ENCODE measurements at places on chromosomes 11 and 22.

DNA sequence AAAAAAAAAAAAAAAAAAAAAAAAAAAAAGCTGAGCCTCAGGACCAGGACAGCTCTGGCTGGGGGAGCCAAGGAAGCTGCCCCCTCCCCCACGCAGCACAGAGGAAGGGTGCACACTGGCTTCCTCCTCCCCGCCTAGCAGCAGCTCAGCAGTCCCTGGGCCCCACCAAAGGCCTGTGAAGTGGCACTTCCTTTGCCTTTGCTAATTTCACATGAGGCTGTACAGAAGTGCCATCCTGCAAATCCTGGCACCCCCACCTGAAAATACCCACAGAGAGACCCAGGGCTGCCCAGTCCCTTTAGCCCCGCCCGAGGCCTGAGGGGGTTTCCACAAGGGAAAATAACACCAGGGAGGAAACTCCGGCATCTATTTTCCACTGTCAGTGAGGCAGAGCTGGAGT lies 3.9 kb downstream of the RHOG start:
- no peak for DNase-seq

- no peak for DNase-seq
Observed at GRCh38 chr11:131898949-131899348, 528.5 kb downstream of the NTM start.

- no peak for DNase-seq
Observed at GRCh38 chr11:64382047-64382446, 23.1 kb downstream of the RPS6KA4 start.

DNA sequence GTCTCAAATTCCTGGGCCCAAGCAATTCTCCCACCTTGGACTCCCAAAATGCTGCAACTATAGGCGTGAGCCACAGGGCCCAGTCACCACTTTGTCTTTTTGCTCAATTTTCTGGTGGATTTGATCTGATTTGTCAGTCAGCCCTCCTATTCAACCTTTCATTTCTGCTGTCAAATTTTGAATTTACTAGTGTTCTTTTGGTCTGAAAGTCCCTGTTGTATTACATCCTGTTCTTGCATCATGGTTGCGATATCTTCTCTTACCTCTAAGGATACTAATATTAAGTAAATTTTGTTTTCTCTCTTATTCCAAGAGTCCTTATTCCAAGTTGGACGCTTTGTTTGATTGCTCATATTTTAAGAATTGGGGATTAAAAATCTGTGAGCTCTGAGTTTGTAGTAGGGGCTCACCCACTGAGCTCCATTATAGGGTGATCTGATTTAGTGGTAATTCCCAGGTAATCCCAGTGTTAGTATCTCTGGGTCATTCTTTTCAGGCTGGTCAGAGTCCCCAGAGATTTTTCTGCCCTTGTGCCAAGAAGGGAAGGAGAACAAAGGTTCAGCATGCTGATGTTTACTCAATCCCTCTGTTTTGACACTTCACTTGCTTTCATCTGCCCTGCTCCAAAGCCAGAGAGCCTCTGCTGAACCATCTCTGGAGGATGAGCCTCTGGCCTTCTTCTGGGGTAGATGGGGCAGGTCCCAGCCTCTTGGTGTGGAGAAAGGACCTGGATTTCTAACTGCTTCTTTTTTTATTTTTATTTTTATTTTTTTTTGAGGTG lies 10.0 kb downstream of the UPB1 start:
- DNase-seq, result no peak

GRCh38 chr22:27625769-27626674 lies 175.5 kb downstream of the MN1 start:
- no peak for DNase-seq

DNA sequence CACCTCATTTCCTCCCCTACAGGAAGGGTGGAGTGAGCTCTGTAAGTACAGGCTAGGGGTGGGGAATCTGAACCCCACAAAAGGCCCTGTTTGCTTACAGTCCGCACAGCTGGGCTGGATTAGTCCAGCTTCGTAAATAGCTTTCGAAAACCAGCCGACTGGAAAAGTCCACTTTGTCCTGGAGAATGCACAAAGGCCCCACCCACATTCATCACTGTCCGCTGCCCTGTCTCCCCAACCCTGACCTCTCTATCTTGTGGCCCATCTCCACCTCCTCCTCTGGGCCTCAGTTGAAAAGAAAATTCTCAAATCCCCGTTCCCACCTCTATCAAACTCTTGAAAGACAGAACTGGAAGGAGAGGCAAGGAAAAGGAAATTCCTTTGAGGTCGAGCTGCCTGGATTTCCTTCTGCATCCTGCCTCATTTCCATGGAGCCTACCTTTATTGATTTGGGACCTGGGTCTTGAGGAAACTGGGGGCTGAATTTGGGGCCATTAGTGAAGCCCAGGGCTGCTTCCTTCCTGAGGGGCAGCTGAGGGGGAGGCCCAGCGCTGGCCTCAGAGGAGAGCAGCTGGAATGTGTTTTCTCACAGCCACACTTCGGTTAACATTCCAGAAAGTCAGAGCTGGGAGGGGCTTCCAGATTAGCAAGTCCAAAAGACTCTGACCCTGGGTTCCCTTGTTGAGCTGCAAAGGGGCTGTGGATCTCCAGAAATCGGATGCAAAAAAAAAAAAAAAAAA lies 147.6 kb downstream of the FBXO7 start:
- DNase-seq, result peak; percentile 95

GRCh38 chr11:70493089-70493474 lies 94.8 kb downstream of the CTTN start:
- no peak for DNase-seq

Data from fibroblast of skin of abdomen (primary cell).